ENCODE measurements at places on chromosomes 6 and 20.

DNA sequence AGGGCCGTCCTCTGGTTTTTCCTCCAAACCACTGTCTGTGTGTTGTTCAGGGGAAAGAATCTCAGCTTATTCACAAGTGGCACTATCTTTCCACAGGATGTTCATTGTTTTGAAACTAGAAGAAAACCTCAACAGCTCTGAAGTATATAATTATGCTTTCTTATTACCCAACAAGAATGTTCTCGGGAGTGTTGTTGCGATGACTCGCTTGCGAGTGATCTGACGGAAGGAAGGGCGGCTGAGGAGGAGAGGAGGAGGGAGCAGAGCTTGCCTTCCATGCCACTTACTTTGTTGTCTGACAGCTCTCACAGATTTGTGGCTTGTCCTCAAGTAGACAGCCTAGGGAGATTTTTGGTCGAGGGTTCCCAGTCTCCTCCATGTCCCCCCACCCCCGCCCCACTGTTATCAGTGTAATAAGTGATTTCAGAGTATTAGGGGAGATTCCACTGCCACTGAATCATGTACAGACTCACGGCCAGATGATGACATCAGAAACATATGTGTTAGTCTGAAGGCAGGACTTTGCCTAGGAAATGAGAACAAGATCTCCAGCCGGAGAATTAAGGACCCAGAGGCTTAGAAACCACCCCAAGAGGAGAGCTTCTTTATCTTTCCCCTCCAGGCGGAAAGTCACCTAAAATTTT, 80.7 kb upstream of the CCN6 start:
- DNase-seq: no peak

DNA sequence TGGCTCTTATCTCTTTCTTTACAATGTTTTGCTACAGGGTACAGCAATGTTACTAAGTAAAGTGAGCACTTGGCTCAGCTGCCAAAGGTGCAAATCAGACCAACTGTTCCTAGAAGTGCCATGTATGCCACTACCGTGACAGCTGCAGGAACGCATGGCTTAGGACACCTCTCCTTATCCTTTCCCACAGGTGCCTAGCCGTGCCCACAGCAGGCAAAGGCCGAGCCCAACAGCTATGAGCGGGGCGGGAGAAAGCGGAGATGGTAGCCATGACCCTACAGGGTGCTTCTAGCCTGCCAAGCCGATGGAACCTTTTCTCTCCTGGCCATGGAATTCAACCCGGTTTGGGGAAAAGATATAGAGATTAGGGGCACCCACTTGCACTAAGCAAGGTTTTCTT, 97.1 kb downstream of the FAXC start:
- DNase-seq: no peak

GRCh38 chr20:36532388-36532787, 8.9 kb upstream of the MYL9 start:
- DNase-seq: no peak

- DNase-seq: no peak
Observed at GRCh38 chr6:19210849-19211590, 626.1 kb upstream of the ID4 start.

All from cortex of kidney (tissue), 1 donor.